ENCODE measurements at places on chromosomes 1 and 21.
A peak's percentile ranks its signal among the peaks of the same experiment; 100 is the strongest.

GRCh38 chr21:46667741-46668380 is 32.4 kb downstream of the PRMT2 start:
- no peak for DNase-seq

DNA sequence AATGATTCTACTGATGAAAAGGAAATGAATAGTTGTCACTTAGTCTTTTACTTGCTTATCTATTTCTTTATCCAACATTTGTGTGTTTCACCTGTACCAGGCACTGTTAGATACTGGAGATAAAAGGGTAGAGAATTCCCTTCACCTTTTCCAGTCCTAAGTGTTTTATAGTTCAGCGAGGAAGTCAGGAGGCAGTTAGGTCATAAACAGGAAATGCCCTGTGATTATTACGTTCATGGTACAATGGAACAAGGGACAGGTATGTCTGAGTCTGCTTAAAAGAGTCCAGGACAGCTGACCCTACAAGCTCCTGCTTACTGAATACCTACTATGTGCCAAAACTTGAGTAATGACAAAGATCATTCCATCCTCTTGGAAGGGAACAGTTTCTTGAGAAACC is 77.8 kb downstream of the TNR start:
- no peak for DNase-seq

DNA sequence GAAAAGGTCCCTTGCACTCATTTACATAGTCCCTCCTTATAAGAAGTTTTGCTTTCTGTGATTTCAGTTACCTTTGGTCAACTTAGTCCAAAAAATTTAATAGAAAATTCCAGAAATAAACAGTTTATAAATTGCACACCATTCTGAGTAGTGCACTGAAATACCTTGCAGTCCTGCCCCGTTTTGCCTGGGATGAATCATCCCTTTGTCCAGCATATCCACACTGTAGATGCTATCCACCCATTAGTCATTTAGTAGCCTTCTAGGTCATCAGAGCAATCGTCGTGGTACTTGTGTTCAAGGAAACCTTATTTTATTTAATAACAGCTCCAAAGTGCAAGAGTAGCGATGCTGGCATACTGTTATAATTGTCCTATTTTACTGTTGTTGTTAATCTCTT is 38.0 kb downstream of the SPRTN start:
- DNase-seq: no peak

DNA sequence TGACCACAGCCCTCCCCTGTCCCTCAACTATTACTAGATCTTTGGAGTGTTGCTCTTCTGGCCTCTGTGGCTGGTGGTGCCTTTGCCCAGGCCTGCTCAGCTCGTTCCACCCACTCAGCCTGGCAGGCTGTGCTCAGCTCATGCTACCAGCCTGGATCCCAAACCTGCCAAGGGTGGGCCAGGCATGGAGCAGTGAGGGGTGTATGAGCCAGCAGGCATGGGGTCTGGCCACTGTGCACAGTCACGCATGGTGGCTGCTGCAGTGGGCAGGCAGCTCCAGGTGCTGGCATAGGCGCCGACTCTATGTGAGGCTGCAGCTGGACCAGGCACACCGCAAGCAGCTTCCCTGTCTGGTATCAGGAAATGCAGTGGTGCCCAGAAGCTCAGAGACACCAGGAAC is 449.9 kb downstream of the MATN1 start:
- no peak for DNase-seq

GRCh38 chr1:18922319-18922726 is 20.0 kb upstream of the ALDH4A1 start:
- no peak for DNase-seq

- DNase-seq: peak; percentile 18
These were observed 28.5 kb downstream of the ETNK2 start for GRCh38 chr1:204123376-204123775.

GRCh38 chr1:180563026-180563827 is 4.5 kb downstream of the OVAAL start:
- no peak for DNase-seq

GRCh38 chr1:29341936-29342335 is 105.6 kb downstream of the PTPRU start:
- DNase-seq: no peak

DNA sequence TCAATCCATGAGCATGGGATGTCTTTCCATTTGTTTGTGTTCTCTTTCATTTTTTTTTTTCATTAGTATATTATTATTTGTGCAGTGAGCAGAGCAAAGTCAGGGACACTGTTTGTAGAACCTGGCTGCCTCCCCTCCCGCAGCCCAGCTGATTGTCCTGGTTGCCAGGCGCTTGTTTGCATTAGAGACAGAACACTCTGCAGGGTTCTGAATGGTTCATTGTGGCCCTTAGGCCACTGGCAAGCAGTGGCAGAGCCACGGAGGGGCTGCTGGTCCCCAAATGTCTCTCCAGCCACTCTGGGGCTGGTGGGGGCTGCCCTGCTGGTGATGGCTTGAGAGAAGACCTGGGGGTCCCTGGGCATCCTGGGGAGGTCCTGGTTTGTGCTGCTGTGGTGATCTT is 29.0 kb downstream of the ETS2 start:
- DNase-seq: no peak

- peak; percentile 4 for DNase-seq
These were observed 9.5 kb upstream of the IRF6 start for GRCh38 chr1:209815490-209815889.

- no peak for DNase-seq
These were observed 496.5 kb upstream of the ADGRL2 start for GRCh38 chr1:81304187-81304586.

DNA sequence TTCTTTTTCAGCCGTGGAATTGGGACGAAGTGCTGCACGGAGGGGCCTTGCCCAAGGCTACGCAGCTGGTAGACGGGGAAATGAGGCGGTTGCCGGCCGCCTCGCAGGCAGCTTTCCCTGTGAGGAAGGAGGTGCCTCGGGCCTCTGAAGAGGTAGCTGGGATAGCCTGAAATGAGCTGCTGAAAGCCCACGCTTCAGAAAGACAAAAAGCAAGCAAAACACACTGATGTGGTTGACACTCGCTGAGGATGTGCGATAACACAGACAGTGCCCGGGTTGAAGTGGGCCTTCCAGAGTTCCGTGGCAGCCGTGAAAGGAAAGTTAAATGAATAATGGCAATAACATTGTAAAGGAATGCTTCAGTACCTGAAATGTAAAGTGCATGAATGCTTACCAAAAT is 47.2 kb downstream of the S1PR1 start:
- DNase-seq: peak; percentile 46

GRCh38 chr1:98002288-98002687 is 81.5 kb upstream of the DPYD start:
- DNase-seq: no peak

Measured in CD4-positive, alpha-beta T cell treated with Interleukin-1 beta for 1 hour (primary cell).